SK-N-DZ (cell line): ENCODE measurements at places on chromosomes 4 and X.
A peak's percentile ranks its signal among the peaks of the same experiment; 100 is the strongest.

GRCh38 chr4:48629458-48629857, 139.4 kb downstream of the ZAR1 start:
- DNase-seq, result no peak

- DNase-seq, result no peak
Observed at GRCh38 chr4:147246096-147246495, 234.8 kb upstream of the EDNRA start.

DNA sequence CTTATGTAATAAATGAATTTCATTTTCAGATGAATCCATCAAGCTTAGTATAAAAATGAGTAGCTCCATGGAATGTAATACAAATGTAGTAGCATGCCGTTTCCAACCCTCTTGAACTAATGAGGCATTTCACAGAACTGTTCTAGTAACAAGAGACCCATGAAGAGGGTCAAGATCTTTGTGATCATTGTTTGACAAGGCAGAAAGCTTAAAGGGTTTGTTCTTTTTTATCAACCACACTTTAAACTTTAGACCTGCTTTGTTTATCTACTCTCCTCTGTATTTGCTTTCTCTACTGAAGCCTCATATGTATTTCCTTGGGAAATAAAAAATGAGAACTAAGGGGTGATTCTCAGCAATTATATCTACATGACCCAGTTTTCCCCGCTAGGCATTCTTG, 513.9 kb downstream of the ARAP2 start:
- no peak for DNase-seq

DNA sequence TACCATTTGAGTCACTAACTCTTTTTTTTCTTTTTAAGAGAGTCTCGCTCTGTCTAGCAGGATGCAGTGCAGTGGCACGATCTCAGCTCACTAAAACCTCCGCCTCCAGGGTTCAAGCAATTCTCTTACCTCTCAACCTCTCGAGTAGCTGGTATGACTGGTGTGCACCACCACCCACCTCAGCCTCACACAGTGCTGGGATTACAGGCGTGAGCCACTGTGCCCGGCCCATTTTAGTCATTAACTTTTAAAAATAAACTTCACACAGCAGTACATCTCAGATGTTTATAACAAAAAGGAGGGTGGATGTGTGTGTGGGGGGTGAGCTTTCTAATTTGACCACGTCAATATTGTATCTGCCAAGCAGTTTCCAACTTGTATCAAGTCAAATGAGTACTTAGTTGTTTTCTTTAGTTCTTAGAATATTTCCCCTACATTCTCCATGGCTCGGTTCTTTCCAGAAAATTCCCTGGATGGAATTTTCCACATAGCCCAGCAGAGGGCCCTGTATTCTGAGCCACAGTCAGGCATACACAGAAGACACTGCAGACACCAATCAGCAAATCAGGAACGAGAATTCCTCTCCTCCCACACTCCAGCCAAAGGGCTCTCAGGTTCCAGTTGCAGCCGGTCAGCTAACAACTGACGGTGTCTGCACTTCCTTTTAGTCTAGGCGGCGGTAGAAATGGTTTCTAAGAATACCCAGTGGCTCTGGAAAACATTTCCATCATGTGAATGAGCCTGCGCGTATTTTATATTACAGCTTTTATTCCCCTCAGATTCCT, 20.1 kb upstream of the ARAF start:
- peak; percentile 88 for DNase-seq

DNA sequence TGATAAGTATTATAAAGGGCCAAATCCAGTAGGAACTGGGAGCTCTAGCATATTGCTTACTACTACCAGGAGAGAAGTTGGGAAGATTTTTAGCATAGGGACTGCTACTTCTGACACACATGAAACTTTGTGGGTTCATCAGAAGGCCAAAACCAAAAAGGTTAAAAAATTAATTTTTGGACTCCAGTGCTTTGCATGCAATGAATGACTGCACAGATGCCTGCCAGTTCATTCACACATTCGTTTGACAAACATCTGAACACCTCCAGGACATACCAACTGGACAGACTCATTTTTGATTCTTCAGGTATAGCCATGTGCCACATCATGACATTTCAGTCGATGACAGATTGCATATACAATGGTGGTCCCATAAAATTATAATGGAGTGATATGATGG, 79.8 kb downstream of the MID1IP1 start:
- no peak for DNase-seq

- no peak for DNase-seq
Observed at GRCh38 chrX:42131856-42132255, 208.5 kb upstream of the CASK start.

DNA sequence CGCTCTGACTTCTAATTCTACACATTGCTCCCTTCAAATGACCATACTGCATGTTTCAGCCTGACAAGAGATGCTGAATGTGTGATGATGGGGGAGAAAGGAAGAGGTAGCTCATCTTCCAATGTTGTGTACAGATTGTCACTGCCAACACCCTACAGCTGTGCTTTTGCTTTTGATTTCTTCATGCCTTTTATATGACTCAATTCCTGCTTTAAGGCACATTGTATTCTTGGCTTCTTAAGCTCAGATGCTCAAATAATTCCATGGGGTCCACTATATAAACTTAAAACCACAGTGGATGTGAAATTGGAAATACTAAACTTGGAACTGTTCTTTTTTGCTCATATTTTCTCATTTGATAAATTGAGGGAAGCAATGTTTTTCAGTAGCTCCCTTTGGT, 183.2 kb upstream of the WDFY3 start:
- DNase-seq, result no peak

- DNase-seq, result peak; percentile 96
Observed at GRCh38 chr4:79958466-79959264, 114.4 kb downstream of the ANTXR2 start.

GRCh38 chr4:142402900-142403299, 443.2 kb downstream of the INPP4B start:
- DNase-seq, result no peak

DNA sequence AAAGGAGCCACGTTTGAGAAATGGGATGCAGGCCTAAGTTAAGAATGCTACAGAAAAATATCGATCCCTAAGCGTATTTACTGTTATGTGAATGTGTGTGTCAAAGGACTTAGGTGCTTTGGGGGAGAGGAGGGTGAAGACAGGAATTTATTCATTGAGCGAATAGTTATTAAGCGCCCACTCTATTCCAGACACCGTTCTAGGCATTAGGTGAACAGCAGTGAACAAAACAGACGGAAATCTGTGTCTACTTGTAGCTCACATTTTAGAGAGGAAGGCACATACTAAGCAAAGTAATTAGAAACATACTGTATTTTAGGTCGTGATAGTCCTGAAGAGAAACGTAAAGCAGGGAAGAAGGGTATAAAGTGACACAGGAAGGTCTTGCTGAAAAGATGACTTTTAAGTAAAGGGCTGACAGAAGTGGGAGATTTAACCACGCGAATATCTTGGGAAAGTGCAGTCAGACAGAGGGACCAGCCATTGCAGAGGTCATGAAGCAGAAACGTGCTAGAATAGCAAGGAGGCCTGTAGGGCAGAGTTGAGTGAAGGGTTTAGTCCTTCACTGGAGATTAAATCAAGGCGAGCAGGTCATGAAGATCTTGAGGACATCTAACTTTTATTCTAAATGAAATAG, 541 bp downstream of the AIMP1 start:
- peak; percentile 3 for DNase-seq

DNA sequence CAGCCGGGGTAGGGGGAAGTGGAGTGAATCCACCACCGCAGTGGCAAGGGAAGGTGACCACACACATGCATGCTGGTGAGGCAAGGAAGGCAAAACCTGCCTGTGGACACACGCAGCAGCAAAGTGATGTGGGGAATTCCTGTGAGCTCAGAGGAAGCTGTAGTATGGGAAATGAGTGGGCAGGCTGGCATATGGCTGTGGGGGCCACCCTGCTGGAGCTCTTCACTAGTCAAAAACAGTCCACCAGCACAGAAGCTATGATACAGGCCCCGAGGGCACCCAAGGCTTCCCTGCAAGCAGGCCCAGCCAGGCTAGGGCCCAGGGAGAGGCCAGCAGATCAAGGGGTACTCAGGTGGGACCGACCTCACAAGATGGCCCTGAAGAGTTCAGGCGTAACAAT, 239.1 kb downstream of the CHM start:
- DNase-seq, result no peak

- no peak for DNase-seq
Observed at GRCh38 chr4:81030981-81031791, 678 bp downstream of the BMP3 start.

DNA sequence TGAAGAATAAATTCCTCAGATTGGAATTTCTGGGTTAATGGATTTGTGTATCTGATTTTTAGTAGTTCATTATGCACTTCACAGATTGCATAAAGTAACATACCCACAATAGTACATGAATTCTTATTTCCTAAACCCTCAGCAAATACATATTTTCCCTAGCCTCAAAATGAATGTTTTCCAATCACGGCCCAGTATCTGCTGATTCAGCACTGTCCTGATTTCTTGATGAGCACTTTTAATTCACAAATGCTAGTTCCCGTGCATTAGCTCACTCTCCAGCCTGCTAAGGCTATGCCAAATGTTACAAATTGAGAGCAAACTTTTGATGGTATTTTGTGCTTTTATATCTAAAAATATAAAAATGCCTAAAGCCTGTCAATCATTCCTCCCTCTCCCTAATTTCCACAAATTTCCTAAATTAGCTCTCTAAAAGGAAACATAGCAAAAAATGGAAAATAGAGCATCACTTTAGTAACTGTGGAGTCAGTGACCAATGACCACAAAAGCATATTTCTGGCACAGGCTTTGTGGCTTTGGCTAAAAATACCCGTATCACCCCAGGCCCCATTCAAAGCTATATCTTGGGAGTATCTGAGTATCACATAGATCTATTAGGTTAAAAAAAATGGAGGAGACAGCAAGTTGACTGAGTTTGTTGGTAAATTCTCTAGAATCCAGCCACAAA, 75.5 kb downstream of the NAF1 start:
- no peak for DNase-seq

DNA sequence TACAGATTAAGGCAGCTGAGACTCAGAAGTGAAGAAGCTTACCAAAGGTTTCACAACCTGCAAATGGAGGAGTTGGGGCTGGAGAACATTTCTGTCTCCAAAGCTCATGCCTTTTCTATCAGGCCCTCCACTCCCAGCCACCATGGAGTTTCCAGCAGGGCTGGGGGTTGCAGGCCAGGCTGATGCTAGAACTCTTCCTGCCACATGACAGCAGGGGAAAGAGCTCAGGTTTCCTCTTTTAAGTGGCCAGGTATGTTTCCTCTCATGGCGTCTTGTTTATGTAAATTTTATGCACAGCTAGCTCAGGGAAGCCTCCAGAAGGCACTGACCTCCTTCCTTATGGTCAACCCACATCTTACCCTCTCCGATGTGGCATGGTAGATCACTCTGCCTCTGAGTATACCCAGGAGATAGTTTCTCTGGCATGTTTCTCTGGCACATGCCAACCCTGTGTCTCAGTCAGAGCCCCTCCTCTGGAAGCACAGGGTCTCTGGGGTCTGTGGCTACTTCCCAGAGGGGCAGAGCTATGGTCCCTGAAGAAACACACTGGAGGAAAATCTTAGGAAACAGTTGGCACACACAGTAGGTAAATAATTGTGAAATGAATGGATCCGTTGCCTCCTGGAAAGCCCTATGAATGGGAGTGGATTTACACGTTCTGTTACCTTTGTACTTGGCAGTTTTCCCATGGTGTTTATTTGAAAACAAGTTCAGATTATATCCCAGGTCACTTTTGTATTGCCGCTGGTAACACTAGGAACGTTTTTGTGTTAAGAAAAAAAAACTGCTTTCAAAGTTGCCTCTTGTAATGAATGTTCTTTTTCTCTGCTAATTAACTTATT, 28.9 kb downstream of the PDK3 start:
- no peak for DNase-seq

GRCh38 chr4:156191044-156191781, 237.5 kb upstream of the CTSO start:
- no peak for DNase-seq

DNA sequence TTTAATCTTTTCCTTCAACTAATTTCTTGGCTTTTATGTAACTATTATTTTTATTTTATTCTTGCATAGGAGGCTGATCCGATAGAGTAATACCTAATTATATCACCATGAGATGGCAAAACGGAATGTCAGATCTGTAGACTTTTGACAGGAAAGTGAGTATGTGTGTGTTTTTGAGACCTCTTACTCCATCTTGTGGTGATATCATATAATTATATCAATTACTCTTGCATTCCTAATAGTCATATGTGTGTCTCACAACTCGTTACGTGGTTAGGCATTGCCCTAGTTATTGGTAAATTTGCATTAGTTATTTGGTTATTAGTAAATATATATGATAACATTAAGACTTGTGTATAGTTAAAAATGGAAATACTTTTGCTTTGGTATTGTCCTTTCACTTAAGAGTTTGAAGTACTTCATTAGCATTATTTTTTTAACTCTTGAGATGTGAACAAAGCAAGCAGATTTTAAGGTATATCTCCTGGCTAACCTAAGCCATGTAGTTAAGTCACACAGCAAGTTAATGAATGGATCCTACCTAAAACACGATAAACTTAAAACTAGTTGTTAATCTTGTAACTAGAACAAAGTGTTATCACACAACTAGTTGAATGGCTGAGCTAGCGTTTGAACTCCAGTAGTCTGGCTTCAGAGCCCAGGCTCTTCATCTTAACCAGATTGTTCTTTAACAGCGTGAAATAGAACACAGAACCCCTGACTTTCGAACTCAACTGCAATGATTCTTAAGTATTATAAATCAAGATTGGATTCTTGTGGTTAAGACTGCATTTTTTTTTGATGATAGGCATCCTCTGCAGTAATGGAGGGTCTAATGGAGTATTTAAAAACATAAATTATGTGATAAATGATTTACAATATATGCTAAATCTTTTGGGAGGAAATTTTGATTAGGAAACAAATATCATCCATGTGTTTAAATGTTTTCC, 67.1 kb downstream of the PGRMC2 start:
- no peak for DNase-seq

DNA sequence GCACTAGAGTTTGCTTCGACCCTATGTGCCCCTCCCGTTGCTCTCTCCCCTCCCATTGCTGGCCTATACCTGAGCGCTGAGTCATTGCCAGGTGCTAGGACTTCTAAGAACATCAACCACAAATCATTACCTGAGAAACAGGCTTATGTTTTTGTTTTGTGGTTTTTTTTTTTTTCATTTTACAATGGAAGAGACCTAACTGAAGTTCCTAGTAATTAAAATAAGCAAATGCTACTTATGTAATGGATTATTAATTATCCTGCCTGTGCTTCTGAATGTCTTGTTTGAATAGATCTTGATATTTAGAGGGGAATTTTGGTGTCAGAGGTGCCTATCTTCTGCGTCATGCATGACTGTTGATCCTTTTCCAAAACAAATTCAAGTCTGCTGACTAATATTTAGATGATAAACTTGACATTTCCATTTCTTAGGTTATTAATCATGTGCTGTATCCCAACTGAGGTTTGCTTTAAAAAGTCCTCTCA, 275.4 kb upstream of the CPEB2 start:
- no peak for DNase-seq

DNA sequence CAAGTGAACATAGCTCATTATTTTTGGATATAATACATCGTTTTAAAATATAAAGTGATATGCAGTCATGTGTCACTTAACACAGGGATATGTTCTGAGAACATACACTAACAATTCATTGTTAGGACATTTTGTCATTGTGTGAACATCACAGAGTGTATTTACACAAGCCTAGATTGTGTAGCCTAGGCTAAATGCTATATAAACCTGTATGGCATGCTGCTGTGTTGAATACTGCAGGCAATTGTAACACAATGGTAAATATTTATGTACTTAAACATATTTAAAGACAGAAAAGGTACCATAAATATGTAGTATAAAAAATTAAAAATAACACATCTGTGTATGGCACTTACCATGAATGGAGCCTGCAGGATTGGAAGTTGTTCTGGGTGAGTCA, 44.9 kb upstream of the GPRIN3 start:
- DNase-seq, result no peak
